ENCODE measurements at places on chromosomes 7 and 10.

- no peak for DNase-seq
These were observed 173.3 kb upstream of the BET1 start for GRCh38 chr7:94177441-94177840.

- DNase-seq = no peak
These were observed 76.9 kb downstream of the CYP51A1 start for GRCh38 chr7:92057375-92057774.

GRCh38 chr10:102926842-102927241 is 8.7 kb downstream of the CNNM2 start:
- DNase-seq = no peak

GRCh38 chr10:110009736-110010475 is 2.1 kb downstream of the ADD3 start:
- DNase-seq = peak; percentile 88

GRCh38 chr10:62804356-62805230 is at the start of gene ADO:
ADO (plus strand) TSS chr10:62804720; CDS start chr10:62805060, 340 bp downstream.
- DNase-seq = peak; percentile 77

DNA sequence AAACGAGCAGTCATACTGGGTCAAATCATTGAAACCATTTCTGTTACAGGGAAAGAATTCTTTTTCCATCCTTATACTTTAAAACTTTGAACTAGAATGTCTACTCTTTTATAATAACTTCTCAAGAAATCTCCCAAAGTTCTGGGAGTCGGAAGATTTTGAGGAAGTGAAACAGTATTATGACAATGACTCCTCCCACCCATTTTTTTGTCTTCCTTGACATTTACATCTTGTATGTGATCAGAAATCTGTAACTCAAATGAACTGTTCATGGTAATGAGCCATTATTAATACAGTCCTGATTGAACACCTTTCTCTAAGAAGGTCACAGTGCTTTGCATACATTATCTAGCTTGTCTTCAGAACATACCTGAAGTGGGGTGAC is 227.4 kb downstream of the CELF2 start:
- DNase-seq = no peak

DNA sequence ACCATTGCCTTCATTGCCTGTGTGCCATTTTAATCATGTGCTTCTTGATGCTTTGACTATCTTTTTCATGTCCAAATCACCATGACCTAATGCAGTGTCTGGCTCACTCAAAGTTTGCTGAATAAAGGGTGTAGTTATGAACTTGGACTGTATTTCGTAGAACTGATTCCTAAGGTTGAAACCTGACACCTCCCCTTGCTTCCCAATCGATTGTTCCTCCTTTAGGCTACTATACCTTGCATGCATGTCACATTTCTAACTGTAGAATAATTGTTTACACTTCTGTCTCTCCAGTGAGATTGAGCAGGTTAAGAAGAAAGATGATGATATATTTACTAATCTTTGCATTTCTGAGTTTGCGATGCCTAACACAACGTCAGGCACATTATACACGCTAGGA is 41.0 kb upstream of the CDK1 start:
- DNase-seq = no peak

DNA sequence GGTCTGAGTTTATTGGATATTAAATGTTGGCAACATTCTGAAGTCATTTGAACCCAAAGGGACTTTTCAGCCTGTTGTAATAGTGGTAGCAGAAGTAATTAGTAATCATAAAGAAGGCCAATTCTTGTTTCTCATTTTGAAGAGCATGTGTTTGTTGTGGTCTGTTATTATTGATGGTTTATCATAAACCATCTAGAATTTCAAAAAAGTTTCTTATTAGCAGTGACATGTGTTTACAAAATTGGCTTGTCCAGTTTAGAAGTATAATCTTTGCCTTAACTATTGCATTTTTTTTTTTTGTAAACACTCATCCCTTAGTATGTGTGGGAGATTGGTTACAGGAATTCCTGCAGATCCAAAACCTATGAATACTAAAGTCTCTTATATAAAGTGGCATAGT is 177.8 kb downstream of the BBS9 start:
- DNase-seq = no peak

- DNase-seq = no peak
These were observed 212.0 kb downstream of the MAGI2 start for GRCh38 chr7:79241288-79242060.

- no peak for DNase-seq
These were observed 252.2 kb upstream of the YAE1 start for GRCh38 chr7:39313974-39314373.

- no peak for DNase-seq
These were observed 7.7 kb downstream of the DPCD start for GRCh38 chr10:101595591-101596433.

DNA sequence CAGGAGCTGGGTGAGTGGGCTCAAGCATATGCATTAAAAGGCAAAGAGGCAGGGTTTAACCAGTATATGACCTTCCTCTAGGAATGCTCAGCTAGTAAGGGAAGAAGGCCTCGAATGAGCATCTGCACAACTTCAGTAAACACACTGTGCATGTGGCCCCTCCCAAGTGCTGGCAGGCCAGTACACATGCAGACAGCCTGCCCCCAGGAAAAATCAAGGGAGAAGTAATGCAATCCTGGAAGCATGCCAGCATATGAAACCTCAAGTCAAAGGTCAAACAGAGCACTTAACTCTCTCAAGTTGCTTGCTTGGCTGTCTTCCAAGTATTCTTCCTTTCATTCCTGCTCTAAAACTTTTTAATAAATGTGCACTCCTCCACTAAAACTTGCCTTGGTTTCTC is 208.4 kb downstream of the ACTR3B start:
- no peak for DNase-seq

GRCh38 chr7:120337308-120337907 is 64.4 kb downstream of the KCND2 start:
- no peak for DNase-seq

- DNase-seq = no peak
These were observed 28.3 kb upstream of the EBF3 start for GRCh38 chr10:129992356-129992755.

DNA sequence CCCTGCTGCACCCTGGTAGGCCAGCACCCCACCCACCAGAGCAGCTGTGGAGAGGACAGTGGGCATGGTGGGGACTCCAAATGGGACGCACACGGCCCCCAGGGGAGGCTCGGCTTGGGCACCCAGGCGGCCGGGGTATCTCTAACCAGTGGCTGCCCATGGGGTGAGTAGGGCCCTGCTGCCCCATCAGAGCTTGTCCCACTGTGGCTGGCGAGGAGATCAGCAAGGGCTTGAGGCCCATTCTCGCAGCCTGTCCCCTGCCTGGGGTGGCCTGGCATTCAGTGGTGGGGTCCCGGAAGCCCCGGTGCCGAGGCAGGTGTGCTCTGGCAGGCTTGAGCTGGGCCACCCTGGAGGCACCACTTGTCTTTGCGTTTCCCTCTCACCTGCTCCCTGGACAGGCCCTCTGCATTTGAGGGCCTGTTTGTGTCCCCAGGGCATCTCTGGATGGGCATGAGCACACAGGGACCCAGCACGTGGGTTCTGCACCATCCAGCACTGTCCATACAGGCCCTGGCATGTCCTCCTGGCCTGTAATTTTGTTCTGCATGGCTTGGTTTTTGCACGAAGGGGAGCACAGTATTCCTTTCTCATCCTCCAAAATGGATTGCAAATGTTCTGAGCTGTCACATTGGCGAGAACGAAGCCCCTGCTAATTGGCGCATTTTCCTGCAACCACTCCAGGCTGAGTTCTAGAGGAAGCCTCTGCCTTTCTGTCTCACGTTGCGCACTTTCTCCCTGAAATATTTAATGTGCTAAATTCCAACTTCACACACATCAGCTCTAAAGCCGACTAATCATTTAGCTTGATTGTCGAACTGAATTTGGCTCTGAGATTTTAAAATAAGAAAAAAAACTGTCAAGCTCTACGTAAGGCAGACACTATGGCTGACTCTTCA is 27.2 kb downstream of the PWWP2B start:
- DNase-seq = no peak

DNA sequence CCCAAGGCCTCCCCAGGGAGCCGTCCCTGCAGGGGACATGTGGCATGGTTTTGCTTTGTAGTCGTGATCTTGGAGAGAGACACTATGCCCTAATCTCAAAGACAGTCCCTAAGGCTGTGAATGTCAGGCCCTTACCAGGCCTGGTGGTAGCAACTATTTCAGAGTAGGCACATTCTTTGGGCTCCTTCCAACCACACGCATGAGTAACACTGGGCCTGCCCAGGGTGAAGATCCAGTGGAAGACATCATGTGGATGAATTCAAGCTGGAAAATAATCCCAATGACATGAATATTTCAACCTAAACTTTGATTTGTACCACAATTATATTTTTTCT is 39.5 kb upstream of the INSIG1 start:
- no peak for DNase-seq

DNA sequence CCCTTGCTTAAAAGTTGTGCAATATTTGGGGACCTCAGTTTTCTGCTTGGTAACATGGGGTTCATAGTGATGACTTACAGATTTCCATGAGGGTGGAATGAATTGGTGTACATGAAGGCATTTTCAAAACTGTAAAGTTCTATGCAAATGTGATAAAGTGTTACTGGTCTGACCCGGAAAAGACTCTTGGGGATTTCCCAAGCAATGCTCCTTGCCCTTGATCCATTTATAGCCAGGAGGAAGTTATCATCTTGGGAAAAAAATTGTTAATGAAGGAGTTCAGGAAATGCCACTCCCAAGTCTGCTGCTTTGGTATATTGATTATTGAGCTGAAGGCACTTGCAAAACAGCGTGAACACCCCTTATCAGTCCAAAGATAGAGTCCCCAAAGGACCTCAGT is 96.3 kb upstream of the ZPBP start:
- DNase-seq = no peak

- no peak for DNase-seq
These were observed 10.6 kb upstream of the ADAM12 start for GRCh38 chr10:126398924-126399323.

- DNase-seq = no peak
These were observed 42.1 kb upstream of the COL13A1 start for GRCh38 chr10:69759641-69760040.

- no peak for DNase-seq
These were observed 17.5 kb downstream of the INPP5A start for GRCh38 chr10:132554991-132555647.

DNA sequence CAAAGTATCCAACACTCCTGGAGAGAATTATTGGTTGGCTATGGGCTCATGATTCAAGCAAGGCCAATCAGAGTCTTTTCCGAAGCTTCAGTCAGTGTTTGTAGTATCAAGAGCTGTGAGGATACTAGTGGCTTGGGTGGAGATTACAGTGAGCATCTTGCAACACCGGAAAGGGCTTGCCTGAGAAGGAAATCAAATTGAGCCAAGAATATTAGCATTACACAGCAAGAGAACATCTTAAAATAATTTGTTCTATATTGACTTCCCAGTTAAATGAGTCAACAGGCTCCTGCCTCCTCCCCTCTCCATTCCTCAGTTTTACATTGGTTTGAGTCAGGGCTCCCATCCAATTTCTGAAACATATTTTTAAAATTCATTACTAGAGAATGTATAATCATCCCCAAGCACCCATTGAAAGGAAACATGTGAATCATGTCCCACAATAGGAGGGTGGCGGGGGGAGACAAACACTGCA is 127.4 kb downstream of the ELAPOR2 start:
- no peak for DNase-seq

DNA sequence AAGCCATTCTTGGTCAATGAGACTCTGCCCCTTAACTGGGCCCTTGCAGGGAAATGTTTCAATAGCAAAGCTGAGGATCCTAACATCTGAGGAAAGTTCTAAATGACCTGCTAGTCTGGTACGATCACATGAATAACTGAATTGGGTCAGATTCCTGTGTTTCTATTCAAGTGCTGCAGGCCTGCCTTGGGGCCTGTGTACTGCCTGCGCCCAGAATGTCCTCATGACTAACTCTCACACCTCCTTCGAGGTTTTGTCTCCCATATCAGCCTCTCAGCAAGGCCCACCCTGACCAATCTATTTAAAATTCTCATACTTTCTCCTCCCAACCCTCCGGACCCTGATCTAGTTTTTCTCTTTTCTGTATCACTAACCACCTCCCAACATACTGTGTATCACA is 4.4 kb downstream of the JAZF1 start:
- no peak for DNase-seq

- peak; percentile 35 for DNase-seq
These were observed 4.9 kb upstream of the ZMIZ1 start for GRCh38 chr10:79063661-79064492.

DNA sequence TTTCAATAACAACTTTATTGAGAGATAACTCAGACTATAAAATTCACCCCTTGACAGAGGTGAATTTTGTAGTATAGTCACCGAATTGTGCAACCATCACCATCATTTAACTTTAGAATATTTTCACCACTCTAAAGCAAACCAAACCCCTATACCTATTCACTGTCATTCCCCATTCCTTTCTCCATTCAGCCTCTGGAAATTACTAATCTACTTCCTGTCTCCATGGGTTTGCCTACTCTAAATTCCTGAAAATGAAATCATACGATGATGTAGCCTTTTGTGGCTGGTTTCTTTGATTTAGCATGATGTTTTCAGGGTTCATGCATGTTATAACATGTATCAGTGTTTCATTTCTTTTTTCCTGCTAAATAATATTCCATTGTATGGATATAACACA is 15.6 kb upstream of the LMTK2 start:
- DNase-seq = no peak

DNA sequence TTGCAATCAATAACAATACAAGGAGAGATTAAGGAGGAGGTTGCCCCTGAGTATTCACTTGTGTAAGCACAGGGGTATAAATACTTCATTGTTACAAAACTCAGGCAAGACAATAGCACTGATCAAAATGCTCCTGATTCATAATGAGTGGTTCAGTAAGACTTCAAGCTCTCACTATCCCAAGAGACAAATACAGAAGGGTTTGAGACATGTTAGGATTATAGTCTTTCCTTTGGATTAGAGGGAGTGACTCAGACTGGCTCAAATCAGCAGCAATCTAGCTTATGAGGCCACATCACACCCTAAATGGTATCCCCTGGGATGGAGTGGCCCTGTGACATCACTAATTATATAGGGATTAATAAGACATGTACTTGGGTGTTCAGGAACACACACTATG is 167.2 kb upstream of the HGF start:
- no peak for DNase-seq

GRCh38 chr7:16929146-16929762 is 47.5 kb upstream of the AGR3 start:
- DNase-seq = no peak

DNA sequence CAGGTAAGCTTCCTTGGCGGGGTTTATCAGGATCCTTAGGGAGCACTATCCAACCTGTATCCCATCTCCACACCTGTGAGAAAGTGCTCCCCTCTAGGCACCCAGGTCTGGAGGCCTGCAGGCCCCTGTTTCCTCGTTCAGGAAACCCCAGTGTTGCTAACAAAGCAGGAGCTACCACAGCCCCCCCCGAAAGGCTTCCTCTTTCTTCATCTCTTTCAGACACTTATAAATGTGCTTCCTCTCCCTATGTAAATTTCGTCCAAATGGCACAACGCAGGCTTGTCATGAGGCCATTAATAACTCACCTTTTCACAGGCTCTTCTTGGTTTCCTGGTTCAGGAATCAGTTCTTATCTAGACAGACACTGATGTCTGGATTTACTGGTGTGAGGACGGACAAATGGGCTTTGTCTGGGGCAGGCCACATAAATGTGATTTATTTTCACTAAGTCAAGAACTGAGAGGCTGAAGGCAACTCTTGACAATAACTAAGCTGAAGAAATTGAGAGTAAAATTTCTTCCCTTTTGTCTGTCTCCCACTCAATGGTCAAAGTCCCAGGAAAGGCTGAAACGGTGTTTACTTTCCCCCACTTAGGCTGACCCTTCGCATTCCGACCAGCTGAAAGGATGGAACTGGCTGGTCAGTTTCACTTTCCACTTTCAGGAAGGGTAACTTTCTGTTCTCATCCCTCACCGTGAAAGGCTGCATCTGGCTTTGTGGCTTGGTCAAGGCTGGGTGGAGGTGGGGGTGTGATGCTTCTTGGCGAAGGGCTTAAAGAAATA is 46.8 kb downstream of the PIK3AP1 start:
- DNase-seq = peak; percentile 17

Data from CD4-positive, alpha-beta T cell treated with Interleukin-4 for 4 hours (primary cell).